Activated T-cell treated with anti-CD3 and anti-CD28 coated beads, Interleukin-2, amount 50 U/mL, for 48 hours (primary cell): ENCODE measurements at places on chromosomes 12 and 14.

DNA sequence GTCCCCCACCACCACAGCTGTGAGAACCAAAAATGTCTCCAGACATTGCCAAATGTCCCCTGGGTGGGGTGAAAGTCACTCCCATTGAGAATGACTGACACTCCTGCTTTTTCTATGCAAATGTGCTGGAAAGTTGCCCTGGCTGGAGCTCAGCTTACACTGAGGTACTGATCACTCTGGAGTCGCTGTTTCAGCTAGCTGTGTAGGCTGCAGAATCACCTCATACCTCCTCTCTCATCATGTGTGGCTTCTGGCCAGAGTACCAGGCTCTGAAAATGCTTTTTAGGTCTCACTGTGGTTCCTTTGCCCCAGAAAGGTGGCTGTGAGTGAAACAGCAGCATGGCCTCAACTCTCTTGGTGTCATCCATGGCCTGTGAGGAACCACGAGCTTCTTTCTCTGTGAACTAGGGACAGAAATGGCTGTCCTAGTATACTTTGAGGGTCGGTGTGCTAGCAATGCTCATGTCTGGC is 414.4 kb downstream of the DPF3 start:
- DNase-seq: no peak

GRCh38 chr12:118120579-118121363 is 15.2 kb upstream of the PEBP1 start:
- peak; percentile 76 for DNase-seq

DNA sequence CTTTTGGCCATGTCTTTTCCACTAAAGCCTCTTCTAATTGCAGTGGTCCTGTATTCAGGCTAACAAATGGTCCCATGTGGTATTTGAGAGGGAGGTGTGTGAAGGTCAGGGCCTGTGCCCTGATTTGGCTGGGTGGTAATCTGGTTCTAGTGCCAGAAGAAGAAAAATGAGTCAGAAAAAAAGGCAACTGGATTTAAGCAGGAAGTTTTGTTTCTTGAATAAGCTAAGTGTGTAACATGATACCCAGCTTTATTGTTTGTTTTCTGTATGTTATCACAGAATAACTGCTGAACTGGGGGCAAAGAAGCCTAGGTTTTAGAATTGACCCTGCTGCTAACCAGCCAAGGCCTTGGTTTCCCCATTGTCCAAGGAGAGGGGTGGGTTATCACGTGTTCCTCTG is 134.0 kb downstream of the ANO6 start:
- no peak for DNase-seq

- DNase-seq: no peak
Measured at GRCh38 chr12:3045989-3046388, 31.2 kb upstream of the TSPAN9 start.

DNA sequence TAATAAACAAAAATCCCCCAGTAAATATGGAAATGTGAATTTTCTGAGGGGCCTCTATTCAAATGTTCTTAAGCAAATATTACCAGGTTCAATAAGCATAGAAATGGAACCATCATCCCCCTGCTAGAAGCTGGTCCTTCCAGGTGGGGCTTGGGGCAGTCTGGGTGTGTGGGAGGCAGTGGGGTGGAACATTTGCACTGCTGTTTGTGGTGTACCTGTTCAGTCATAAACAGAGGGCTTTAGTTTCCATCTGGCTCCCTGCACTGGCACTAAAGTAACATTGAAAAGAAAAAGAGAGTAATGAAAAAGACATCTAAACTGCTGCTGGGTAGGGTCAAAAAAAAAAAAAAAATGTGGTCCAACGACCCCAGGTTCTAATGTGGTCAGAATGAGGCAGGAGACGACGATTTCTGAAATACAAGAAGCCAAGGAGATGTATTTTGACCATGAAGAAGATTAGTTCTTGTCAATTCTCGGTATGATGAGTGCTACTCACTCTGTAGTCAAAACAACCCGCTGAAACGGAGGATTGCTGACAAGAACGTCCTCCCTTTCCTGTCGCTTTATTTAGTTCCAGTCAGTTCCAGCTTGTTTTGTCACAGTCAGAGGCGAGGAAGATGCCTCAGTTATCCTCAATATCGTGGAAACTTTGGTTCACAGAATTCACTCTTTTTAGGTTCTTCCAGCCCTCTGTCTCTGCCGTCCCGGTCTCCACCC is 44.2 kb upstream of the MANSC4 start:
- no peak for DNase-seq

DNA sequence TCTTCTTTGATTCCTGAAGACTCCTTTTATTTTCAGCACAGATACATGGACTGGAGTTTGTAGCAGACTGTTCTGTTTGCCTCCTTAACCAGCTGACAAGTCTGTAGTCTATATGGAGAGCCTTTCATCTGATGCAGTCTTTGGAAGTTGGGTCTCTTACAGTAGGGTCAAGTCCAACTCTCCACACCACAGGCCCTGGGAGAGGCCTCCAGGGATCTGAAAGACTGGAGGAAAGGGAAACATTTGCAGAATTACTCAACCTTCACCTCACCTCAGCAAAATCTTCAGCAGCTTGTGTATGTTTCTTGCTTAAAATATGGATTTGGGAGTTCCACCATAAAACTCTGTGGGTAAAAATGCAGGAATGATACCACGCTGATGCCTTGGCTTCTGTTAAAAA is 188.4 kb downstream of the MSRB3 start:
- no peak for DNase-seq

DNA sequence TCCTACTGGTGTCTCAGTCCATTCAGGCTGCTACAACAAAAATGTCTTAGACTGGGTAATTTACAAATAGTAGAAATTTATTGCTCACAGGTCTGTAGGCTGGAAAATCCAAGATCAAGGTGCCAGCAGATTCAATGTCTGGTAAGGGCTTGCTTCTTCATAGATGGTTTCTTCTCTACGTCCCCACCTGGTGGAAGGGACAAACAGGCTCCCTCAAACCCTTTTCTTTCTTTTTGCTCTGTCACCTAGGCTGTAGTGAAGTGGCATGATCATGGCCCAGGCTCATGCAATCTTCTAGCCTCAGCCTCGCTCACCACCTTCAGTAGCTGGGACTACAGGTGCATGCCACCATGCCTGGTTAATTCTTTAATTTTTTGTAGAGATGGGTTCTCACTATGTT is 106.8 kb upstream of the RPH3A start:
- no peak for DNase-seq

DNA sequence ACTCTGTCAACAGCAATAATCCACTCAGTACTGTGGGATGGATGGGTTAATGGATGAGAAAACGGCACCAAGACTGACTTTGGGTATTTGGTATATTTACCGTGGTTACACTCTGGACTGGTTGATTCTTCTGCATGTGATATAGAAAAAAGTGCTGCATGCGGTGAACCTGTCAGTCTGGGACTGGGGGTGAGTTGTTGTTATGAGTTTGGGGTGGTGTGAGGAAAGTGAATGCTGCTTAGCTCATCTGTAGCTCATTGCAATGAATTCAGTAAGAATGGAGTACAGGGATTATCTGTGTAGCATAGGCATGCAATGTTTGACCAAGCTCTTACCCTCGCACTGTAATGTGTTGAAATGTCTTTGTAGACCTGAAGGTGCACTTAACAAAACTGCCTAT is 6.0 kb downstream of the KCNA1 start:
- no peak for DNase-seq

- DNase-seq: no peak
Measured at GRCh38 chr12:54304187-54304810, 3.5 kb upstream of the NFE2 start.

- DNase-seq: no peak
Measured at GRCh38 chr12:105225505-105226015, 10.4 kb downstream of the APPL2 start.

DNA sequence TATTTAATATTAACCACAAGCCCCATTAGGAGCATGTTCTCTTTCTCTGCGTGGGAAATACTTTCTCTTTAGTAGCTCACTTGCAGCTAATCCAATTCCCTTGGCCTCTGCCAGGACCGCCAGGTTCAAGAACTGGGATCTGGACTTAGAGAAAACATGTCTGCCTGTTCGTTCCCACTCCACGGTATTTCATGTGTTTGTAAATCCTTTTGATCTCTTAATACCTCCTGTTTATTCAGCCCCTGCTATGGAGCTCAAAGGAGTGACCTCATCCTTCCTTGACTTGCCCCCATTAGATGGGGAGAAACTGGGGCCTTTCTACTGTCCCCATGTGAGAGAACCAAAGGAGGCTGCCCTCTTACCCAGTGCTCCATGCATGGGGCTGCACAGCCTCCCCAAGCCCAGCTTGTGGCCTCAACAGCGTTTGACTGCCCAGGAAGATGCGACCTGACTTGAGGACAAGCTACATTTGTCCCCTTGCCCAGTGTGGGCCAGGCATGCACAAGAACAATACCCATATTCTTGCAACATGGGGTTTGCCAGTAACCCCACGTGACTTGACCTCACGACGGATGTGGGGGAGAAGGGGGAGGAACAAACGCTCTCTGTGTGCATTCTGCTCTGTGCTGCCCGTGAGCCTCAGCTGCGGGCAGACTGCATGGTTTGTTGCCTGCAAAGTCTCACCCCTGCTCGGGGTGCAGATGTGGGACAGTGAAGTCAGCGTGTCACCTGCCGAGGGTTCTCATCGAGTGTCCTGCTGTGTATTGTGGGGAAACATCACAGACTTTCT is 30.3 kb downstream of the CD9 start:
- peak; percentile 70 for DNase-seq

DNA sequence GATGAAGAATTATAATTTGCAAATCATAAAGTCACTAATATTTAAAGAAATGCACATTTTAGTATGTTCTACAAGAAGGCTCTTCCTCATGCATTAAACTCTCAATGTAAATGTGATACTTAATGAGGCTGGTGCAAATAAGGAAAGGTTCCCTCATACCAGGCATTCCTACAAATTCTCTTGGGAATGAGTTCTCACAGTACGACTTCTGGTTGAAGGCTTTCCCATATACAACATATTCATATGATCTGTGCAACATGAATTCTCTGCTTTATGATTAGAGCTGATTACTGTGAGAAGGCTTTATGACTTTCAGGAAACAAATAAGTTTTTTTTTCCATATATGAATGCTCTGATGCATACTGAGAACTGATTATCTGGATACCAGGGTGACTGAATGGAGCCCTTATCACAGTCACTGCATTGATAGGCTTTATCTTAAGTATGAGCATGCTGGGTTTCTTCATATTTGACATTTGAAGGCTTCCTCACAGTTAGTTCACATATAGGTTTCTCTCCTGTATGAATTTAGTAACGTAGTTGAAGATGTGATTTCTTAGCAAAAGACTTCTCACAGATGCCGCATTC is 293.9 kb downstream of the RAD51B start:
- no peak for DNase-seq

DNA sequence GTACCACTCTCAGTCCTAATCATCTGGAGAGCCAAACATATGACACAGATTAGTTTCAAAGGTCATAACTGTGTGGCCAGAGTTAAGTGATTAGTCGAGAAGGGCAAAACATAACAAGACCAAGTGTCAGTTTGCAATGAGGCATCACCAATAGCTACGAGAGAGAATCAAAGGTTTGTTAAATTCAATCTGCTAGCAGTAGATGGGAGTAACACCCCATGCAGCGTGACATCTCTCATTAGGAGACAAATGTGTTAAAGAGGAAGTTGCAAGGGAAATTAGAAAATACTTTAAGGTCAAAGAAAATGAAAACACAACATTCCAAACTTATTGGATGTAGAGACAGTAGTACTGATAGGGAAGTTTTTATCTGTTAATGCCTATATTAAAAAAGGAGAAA is 135.7 kb upstream of the SYT10 start:
- DNase-seq: no peak

GRCh38 chr12:53313996-53314395 is 7.4 kb downstream of the AAAS start:
- DNase-seq: no peak

GRCh38 chr14:60621386-60621785 is 27.9 kb downstream of the SIX1 start:
- no peak for DNase-seq

DNA sequence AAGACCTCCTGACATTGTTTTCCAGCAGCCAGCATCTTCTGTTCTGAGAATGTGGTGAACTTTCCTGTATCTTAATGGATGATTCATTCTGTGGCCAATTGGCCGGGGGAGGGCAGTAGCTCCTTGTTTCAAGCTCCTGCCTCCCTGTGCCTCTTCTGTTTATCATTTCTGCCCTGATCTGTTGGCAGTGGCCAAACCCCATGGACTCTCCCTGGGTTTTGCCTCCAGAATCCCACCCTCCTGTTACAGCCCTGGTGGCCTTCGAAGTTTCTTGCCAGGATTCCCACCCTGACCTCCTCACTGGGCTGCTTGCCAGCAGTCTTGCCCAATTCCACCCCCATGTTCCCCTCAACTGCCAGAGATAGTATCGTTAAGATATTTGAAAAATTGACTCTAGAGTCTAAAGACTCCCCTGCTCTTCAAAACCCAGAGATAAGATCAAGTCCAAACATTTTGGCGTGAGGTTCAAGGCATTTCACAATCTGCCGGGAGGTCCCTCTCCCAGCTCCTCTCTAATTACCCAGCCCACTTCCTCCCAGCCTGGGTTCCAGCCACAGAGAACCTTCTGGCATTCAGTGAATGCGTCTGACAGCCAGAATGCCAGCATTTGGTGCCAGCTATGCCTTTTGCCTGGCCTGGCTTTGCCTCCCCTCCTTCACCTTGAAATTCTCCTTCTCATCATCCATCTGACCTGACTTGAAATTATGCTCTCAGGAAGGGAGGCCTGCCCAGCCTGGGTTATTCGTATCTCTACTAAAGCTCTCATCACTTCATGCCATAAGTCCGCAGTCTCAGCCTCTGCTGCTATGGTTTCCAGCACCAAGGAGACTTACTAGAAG is 37.7 kb upstream of the TXNRD1 start:
- DNase-seq: peak; percentile 25

GRCh38 chr14:28666961-28667360 is 99.6 kb upstream of the FOXG1 start:
- no peak for DNase-seq

GRCh38 chr12:27996761-27997160 is 24.2 kb upstream of the PTHLH start:
- DNase-seq: no peak

- peak; percentile 30 for DNase-seq
Measured at GRCh38 chr12:89469361-89469760, 55.2 kb downstream of the GALNT4 start.

GRCh38 chr14:22883173-22883976 is at the start of gene REM2:
REM2 (plus strand) TSS chr14:22883222; CDS start chr14:22883288, 66 bp downstream.
- no peak for DNase-seq

DNA sequence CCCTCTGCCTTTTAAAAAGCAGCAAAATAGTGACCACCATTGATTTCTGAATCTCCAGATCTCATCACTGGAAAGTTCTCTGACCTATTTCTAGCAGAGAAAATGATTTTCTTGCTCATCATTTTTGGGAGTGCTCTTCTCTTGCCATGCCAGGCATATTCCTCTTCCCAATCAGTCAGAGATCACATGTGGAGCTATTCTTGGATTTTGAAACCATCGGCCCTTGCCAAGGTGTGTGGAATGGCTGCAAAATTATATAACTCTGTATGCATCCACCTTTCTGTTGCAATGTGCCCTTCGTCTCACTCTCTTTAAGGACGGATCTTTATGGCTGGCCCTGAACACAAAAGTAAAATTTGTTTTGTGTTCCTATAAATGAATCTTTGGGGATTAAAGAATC is 25.5 kb upstream of the LDHB start:
- no peak for DNase-seq

GRCh38 chr12:15131431-15131830 is 89.8 kb downstream of the RERG start:
- DNase-seq: no peak
